Left lobe of liver (tissue), 2 donors: ENCODE measurements at places on chromosomes 5 and 9. TPM values are rescaled to one million over a fixed set of nuclear protein-coding genes. Genes with fewer than 3 reads are reported as not detected.

- DNase-seq: no peak
Measured at GRCh38 chr9:135887585-135888050, 19.7 kb downstream of the CAMSAP1 start.

DNA sequence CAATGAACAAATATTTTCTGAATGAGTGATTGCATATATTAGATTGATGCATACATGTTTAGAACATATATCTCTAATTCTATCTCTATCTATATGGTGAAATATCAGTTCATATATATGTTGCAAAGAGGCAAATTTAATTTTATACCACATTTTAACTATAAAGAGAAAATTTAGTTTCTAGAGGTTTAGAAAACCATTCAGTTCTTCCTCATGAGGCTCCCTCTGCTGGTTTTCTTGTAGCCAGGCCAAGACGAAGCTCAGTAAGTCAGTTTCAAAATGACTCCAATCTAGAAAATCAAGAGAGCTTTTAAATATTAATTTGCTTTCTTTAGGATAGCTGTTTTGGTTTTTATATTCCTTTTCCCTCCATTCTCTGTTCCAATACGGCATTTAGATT is 312.1 kb downstream of the TMEM232 start:
- no peak for DNase-seq

DNA sequence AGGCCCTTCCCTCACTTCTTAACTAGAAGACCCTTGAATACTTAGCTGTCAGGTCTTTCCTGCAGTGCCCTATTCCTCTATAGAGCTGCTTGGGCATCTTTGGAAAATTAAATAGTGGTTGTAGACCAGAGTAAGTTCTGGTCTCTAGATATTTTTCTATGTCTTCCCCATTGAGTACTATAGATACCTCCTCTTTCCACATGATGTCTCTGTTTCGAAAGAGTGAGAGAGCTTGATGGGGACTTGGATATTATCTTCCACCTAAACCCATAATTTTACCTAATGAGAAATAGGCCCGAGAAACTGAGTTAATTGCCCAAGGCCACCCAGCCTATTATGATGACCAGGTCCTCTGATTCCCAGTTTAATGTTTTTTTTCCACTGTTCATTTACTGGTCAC is 40.2 kb downstream of the SPEF2 start:
- no peak for DNase-seq

DNA sequence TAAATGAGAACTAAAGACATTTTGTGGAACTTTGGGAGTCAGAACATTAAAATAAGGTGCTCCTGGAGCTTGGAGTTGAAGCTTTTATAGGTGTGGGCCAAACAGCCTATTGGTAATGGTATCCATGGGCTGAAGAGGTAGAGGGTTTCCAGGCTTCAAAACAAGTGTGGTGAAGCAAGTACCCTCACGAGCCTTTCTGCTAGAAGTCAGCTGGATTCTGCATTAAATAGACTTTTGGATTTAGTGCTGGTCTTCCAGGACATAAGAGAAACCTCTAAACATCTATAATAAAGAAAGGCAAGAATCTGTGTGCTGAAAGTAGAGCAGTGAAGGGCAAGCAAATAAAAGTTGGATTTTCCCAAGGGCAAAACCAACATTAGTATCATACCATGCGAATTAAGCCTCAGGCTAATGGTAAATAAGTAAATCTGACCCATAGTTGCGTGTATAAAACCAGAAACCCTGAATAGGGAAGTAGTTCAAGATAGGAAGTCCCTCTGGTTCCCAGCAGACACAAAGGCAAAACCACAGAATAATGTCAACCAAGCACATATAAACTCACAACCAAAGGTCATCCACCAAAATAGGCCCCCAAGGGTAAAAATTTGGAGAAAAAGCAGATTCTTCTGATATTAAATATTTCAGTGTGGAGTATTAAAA is 306.3 kb downstream of the TLE4 start:
- DNase-seq: no peak

DNA sequence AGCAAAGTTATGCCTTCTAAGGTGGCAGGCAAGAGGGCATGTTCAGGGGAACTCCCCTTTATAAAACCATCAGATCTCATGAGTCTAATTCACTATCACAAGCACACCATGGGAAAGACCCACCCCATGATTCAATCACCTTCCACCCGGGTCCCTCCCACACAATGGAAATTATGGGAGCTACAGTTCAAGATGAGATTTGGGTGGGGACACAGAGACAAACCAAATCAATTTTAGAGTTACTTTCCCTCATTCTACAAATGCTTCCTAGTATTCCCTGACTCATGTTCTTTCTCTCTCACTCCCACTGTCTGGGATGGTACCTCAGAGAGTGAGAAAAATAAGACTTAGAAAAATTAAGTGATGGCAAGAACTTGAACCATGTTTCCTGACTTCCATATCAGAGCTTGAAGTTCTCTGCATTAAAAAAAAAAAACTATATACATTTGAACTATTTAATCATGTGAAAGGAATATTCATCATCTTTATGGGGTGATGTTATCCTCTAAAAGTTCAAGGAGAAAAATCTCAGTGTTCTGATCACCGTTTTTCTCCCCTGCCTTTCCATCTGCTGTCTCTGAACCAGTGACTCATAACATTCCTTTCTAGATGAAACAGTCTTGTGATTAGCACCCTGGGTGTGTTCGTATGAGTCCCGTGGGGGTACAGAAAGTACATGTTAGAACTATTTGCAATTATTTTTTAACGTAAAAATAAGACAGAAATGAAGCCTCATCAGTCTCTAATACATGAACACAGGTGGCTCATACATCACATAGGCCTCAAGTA is 282.9 kb downstream of the SLF1 start:
- no peak for DNase-seq

- DNase-seq: no peak
Measured at GRCh38 chr5:5828619-5829018, 406.1 kb downstream of the ICE1 start.

The C6 gene
- total RNA-seq: 487 TPM

The SLC34A1 gene
- 3.0 TPM for total RNA-seq

- no peak for DNase-seq
Measured at GRCh38 chr5:11467588-11467987, 436.7 kb downstream of the CTNND2 start.

GRCh38 chr9:36817160-36817834 is 216.8 kb downstream of the PAX5 start:
- DNase-seq: no peak

The PCDHGA5 gene
- 0.35 TPM for total RNA-seq

- no peak for DNase-seq
Measured at GRCh38 chr9:107600060-107600573, 110.5 kb upstream of the KLF4 start.

DNA sequence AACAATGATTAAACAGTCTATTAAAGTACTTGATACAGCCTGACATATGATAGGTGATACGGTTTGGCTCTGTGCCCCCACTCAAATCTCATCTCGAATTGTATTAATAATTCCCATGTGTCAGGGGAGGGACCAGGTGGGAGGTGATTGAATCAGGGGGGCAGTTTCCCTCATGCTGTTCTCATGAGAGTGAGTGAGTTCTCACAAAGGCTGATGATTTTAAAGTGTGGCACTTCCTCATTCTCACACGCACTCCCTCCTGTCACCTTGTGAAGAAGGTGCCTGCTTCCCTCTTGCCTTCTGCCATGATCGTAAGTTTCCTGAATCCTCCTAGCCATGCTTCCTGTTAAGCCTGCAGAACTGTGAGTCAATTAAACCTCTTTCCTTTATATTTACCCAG is 40.1 kb upstream of the TARS1 start:
- no peak for DNase-seq

DNA sequence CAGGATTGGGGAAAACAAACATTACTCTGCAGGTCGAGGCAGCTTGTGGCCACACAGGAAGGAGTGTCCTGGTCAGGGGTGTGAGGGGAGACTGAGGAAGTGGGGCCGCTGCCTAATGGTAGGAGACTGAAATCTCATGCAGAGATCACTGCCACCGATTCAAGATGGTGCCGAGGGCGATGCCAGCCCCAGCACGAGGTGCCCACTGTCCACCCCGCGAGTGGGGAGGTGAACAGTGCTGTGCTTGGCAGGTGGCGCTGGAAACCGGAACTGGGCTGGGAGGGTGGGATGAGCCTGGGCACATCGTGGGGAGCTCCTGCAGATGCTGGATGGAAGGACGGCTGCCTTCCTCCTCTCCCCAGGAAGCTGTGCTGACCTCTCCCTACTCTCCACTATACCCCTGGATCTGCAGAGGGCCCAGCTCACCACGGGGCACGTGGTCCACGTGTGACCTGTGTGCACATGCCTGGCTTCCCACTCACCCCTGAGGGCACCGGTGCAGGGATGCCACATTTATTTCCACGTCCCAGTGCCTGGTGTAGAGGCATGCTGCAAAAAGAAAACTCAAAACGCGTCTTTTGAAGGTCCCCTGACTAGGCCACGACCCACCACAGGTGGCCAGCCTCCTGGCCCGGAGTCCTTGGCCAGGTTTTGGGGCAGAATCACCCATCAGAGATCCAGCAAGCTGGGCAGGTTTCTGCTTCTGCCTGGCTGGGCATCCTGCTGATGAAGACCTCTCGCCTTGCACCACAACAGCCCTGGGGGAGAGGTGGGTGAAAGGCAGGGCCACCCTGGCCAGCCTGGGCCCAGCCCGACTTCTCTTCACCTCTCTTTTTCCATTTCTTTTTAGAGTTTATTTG is 71.7 kb upstream of the FCN1 start:
- no peak for DNase-seq

DNA sequence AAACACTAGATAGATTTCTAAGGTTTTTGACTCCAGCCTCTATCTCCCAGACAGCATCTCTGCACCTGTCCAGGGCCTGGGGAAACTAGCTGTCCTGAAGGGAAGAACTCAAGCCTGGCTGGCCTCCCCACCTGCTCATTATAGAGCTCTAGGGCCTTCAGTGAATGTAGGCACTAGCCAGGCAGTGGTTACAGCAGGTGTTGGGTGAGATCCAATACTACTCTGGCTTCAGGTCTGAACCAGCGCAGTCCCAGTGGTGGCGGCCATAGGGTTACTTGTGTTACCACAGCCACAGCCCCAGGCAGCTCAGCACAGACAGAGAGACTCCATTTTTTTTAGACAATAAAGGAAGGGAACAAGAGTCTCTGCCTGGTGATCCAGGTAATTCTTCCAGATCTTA is 449.2 kb downstream of the IRX1 start:
- no peak for DNase-seq

- DNase-seq: no peak
Measured at GRCh38 chr5:99248066-99248465, 319.3 kb upstream of the CHD1 start.

DNA sequence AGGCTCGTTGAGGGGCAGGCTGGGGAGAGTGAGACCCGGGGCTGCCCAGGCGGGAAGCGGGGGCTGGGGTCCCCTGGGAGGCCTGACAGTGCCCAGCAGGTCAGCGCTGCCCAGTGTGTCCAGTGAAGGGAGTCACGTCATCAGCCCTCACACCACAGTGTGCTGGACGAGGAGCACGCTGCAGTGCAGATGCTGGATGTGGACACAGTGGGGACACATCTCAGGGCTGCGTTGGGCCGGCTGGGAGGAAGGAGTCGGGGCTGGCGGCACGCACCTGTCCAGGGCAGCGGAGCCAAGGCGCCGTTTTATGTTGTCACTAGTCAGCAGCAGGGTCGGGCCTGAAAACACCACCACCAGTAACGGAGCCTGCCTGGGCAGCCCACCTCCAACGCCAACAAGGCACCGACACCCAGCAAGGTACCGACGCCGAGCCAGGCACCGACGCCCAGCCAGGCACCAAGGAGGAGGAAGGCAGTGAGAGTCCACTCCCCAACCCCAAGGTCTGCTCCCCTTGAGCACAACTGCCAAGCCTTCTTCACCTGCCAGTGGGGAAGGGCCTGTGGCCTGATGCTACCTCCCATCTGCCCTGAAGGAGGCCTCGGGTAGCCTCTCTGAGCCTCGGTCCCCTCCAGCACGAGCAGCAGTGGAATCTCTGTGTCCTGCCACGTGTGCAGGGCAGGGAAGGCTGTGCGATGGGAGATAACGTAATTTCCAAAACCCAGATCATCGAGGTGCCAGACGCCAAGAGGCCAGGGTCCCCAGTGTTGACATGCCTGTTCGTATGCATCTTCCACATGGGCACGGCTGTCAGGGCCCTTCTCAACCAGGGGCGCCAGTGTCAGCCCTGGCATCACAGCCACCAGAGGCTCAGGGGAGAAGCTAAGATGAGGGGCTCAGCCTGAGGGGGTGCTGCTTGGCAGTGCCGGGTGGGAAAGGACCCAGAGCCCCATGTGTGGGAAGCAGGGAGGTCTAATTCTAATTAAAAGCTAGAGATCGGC is 21.9 kb upstream of the NSMF start:
- DNase-seq: no peak

- DNase-seq: no peak
Measured at GRCh38 chr9:38042626-38043357, 26.2 kb downstream of the SHB start.

DNA sequence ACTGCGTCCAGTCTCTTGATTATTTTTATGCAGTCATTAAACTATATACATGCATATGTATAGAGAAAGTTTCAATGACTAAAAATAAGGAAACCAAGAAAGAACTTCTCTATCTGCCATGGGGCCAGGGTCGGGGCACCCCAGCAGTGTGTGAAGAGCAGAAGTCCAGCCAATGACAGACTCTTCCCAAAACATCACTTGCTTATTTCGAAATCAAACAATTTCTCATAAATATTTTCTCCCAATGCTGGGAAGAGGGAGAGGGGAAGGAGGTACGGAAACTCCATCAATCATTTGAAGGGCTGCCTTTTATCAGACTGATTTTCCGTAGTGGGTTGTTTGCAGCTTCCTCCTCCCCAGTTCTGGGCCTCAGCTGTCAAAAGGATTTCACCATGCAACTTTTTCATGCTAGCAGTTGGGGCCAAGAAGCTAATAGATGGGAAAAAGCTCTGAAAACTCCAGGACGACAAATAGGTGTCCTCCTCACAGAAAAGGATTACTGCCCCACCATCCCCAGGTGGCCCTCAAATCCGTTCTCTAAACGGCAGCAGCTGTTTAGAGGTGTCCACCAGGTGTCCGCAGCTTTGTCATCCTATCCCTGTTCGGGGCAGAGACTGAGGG is 617 bp upstream of the FPGS start:
- no peak for DNase-seq

GRCh38 chr9:123338710-123339665 is 17.0 kb upstream of the CRB2 start:
- no peak for DNase-seq

- no peak for DNase-seq
Measured at GRCh38 chr5:80220245-80220897, 35.5 kb downstream of the SERINC5 start.

GRCh38 chr9:38008168-38009034 is 60.6 kb downstream of the SHB start:
- DNase-seq: peak; percentile 81
